OCI-LY7 (cell line): ENCODE measurements at places on chromosomes 5 and 9. TPM values are rescaled to one million over a fixed set of nuclear protein-coding genes. Genes with fewer than 3 reads are reported as not detected.

- DNase-seq, result no peak
These were observed 30.2 kb upstream of the HTR4 start for GRCh38 chr5:148684528-148684927.

- no peak for DNase-seq
These were observed 91.0 kb upstream of the JAK2 start for GRCh38 chr9:4894076-4894475.

DNA sequence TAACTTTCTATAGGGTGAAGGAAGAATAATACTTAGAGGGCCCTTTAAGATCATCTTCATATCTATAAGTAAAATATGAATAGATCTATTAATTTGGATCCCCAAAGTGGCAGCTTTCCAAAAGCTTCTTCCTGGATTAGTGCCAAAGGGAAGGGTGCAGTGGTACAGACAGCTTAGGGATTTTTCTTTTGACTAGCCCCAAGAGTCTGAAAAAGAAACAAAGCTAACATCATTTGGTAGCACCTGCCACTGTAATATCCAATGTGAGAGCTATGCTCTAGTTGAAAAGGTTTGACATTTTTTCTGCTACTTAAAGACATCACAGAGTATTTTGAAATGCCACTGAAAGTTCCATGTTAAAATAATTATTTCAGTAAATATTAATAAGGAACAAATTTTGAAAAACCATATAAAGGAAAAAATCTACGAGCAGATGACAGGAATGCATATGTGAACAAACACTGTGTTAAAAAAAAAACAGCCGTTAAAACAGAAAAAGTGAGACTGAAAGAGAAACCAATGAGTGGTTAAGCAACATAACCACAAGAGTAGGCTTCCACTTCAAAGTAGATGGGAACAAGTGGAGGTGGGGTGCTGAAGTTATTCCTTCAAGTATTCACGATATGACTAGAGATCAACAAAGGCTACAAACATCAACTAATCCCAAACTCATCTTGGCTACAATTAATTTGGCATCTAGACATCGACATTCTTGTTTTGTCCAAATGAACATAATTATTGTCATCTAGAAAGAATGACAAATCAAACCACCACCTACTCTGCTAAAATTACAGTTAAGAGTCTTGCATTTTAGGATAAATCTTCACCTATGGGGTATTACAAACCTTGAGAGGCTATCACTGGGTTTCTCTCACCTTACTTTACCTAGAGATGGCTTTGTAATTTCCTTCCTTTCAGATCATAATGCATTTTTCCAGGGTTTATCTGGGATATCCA lies 137.5 kb downstream of the CPLANE1 start:
- no peak for DNase-seq

DNA sequence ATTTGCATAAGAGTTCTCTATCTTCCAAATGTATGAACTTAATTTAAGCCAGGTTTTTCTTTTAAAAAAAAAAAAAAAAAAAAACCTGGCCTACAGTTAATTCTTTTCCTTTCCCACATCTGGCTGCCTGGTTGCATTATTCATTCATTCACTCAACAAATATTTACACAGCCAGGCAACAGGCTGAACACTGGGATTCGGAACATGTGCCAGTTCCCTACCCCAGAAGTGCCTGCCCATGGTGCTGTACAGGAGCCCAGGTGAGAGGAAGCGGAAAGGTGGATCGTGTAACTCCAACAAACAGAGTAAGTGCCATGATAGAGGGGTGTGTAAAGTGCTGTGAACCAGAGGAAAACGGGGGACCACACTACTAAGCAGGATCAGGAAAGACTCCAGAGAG lies 93.6 kb downstream of the CDK5RAP2 start:
- DNase-seq, result no peak

DNA sequence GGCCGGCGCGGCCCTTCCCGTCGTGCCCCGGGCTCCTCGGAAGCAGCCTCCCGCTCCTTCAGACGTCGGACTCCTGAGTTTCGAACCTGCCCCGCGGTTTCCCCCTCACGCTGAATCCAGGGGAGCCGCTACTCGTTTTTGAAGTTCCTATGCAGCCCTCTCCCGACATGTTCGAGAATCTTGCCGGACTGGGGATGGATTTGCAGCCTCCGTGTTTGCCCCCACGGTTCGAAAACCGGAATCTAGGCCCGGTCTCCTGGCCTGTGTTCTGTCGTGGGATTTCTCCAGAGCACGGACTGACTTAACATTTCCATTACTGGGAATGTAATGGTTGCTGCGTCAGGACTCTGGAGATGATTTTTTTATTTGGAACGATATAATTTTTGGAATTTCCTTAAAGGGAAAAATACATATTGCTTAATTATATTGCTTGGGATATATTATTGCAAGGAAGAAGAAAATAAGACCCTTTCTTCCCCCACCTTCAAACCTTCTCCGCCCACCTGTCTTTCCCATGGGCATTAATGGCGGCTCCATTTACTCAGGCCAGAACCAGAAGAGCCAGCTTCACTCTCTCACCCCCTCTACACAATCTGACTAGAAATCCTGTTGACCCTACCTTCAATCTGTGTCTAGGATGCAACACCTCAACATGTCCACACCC lies 8.5 kb upstream of the MGAT1 start:
- no peak for DNase-seq

DNA sequence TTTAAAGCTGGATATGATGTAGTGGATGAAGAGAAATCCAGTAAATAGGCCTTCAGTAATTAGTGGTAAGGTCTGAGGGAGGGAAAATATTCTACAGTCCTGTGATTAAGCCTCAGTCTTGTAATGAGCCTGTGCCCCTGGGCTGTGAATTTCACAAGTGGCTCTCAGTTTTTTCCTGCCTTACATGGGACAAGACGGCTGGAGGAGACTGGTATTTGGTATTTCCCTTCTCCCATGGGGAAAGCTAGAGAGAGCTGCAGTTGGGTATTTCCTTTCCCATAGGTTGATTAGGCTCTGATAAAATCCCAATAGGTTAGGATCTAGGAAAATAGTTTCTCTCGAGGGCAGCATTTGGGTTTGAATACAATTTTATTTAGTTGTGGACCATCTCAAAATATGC lies 62.2 kb upstream of the GNA14 start:
- DNase-seq, result no peak

GRCh38 chr5:139671096-139671841 lies 23.1 kb downstream of the CXXC5 start:
- DNase-seq, result peak; percentile 52

- no peak for DNase-seq
These were observed 54.9 kb downstream of the SLC44A1 start for GRCh38 chr9:105299190-105299854.

- DNase-seq, result no peak
These were observed 1.7 kb downstream of the ENDOG start for GRCh38 chr9:128819716-128820664.

DNA sequence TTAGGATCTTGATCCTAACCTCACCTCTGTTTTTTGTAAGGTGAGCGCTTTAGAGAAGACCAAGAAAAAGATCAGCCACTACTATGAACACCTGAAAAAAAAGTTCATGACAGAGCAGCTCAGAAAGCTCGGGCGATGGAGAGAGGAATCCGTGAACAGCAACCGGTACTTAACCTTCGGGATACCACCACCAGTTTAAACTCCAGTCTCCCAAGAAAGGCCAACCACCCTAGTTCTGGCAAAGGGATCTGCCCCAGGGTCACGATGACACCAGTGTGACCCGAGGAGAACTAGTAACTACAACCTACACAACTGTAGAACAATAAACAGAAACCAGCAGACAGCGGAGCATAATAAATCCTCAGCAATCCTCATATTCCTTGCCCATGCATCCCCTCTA lies 8.5 kb downstream of the C5orf52 start:
- no peak for DNase-seq

The FAM200C gene
- 3.7 and 5.1 TPM in 2 replicates for total RNA-seq

The C8G gene
- total RNA-seq, result 2.1 and 2.2 TPM in 2 replicates

The SPATA31A3 gene
- total RNA-seq, result not detected in 2 replicates

The PPP2R2B gene
- total RNA-seq, result not detected in 2 replicates
